ENCODE measurements at places on chromosomes 16 and 17.

GRCh38 chr17:31111183-31111582, 16.4 kb downstream of the NF1 start:
- DNase-seq, result no peak

- DNase-seq, result no peak
Observed at GRCh38 chr16:25692351-25692741, 587 bp downstream of the HS3ST4 start.

DNA sequence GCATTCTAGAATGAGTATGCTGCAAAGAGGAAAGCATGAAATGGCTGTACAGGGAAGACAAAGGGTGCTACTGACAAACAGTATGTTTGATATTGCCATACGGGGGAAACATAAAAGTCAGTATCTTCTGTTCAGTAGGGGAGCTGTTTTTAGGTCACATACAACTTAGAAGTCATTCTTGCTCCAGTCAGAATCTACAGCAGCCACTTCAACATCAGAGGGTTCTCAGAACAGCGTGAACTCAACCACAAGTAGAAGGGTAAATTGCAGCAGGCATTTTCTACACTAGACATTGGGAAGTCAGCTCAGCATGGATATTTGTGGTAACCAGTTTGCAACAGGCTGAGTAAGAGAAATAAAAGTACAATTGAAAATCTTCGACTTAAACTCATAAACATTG, 1241.8 kb upstream of the GOT2 start:
- no peak for DNase-seq

DNA sequence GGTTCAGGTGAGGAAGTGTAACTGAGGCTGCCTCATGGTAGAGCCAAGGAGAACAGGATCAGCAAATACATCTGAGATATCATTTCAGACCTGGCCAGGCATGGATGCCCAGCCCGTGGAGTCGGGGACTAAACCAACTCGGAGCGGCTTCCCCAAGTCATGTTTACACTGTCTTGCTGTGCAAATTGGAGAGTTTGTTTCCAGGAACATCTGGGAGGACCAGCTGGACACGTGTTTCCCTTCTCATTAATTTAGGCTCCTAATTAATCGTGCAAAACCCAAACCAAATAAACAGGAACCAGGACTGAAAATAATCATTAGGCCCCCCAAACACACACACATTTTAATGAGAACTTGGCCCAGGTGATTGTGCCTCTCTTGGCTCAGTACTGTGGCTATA, 70.9 kb upstream of the SALL1 start:
- no peak for DNase-seq

- DNase-seq, result no peak
Observed at GRCh38 chr17:64217249-64217691, 45.8 kb downstream of the TEX2 start.
